DMS79 treated with DMSO at 0.1 percent for 48 hours (cell line): ENCODE measurements at places on chromosomes 2 and 18.

DNA sequence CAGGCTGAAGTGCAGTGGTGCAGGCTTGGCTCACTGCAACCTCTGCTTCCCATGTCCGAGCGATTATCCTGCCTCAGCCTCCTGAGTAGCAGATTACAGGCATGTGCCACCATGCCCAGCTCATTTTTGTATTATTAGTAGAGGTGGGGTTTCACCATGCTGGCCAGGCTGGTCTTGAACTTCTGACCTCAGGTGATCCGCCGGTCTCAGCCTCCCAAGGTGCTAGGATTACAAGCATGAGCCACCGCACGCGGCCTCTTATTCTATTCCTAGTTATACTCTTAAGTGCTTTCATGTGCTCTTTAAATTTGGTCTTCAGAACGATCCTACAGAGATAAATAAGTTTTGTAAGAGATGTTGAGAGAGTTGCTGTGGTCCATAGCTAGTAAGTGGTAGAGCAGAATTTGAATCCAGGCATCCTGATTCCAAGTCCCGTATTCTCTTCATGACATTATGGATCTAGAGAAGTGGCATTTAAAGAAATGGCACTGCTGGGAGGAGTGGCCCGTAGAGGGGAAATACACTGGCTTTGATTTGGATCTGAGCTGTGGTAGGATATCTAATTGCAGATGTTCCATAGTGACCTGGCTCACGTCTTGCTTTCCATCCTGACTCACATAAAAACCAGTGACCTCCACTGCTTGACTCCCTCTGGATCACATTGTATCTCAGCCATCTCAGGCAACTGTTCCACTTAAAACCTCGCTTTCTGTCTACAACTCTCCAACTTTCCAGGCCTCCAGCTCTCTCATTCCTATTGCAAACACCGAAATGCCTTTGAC is 22.8 kb upstream of the ME2 start:
- DNase-seq: no peak

DNA sequence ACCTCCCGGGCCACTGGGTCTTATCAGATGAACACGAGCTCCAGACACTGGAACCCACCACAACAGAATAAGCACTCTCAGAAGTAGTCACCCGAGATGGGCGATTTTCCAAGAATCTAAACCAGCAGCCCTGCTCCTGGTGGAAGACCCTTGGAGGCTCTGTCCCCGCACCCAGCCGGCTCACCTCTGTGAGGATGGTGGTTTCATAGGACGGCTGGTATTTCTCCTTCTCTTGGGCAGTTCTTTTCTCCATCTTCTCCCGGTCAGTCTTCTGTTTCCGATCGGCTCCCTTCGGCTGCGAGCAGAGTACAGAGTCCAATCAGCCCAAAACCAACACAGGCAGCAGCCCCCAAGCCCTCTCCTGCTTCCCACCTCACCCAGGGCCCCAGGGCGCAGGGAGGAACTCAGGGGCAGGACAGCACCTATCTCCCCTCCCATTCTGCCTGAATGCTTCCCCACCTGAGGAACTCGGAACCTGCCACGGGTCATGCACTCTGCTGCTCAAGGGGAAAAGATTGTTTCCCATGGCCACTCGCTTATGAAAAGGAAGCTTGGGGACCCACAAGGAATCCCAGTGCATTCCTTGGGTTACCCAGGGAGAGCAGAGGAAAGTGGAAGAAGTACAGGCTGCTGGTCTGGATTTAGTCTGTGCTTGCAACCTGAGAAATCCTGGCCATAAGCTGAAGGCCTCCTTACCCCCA is 42.7 kb downstream of the TFCP2L1 start:
- DNase-seq: peak; percentile 76

DNA sequence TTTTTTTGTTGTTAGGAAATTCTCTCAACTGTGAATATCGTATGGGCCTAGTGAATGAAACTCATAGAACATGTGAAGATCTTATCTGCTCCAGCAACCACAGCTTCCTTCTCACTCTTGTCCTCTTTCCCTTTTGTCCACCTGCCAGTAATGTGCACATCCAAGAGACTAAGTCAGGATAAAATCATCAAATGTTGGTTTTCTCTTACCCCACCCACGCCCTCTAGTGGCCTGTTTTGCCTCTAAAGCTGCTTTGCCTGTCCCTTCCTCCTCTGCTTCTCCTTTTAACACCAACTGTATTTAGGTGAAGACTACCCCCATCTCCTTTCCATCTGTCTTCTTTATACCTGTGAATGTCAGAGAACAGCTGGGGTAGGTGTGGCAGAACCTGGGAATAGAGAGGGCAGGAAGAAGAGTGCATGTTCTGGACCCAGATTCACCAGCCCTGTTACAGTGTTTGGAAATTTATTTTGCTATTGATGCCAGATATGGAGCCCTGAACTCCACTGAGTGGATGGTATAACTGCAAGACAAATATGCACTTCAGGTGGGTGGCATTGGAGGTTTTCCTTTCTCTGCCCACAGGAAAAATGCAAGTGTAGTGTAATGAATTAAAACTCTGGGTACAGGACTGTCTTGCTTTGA is 8.4 kb upstream of the MGAT5 start:
- DNase-seq: peak; percentile 51

DNA sequence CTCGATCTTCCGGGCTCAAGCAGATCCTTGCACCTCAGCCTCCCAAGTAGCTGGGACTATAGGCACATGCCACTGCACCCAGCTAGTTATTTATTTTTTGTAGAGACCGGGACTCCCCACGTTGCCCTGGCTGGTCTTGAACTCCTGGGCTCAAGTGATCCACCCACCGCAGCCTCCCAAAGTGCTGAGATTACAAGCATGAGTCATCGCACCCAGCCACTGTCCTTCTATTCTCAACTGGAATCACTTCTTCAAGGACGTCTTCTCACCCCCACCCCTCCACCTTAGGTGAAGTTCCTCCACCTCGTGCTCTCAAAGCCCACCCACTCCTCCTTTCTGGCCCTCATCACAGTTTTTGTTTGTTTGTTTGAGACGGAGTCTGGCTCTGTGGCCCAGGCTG is 54.0 kb upstream of the REL start:
- DNase-seq: no peak

GRCh38 chr2:111015283-111015995 is 105.3 kb upstream of the BCL2L11 start:
- DNase-seq: no peak

DNA sequence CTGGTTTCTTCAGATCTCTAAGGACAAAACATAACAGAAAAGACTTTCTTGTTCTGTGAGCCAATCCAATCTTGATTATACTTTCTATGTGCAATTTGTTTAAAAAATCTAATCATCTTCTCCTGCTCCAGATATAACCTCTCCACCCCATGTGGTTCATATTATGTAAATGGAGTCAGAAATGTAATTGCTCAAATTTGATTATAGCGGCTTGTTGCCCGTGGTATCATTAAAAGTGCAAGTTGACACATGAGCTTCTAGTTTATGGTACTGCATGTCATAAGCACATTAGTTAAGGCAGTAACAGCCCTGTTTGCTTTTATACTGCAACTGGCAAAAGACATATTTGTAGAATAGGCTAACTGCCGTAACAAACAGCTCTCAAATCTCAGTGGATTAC is 715.1 kb upstream of the CDH7 start:
- DNase-seq: no peak

DNA sequence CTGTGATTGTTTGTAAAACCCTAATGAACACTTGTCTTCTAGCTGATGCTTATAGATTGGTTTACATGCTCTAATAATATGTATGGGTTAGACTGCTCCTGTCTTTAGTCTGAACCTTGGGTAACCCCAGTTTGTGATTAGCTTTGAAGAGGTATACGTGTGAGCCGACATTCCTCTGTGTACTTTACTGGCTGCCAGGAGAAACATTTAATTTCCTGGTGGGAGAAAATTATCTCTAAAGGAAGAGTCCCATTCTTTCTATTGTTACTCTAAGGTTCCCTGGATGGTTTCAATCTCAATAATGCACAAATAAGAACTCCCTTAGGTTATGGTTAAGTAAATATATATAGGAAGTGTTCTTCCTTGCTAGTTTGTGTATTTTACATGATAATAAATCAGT is 143.6 kb upstream of the ZSWIM2 start:
- no peak for DNase-seq

DNA sequence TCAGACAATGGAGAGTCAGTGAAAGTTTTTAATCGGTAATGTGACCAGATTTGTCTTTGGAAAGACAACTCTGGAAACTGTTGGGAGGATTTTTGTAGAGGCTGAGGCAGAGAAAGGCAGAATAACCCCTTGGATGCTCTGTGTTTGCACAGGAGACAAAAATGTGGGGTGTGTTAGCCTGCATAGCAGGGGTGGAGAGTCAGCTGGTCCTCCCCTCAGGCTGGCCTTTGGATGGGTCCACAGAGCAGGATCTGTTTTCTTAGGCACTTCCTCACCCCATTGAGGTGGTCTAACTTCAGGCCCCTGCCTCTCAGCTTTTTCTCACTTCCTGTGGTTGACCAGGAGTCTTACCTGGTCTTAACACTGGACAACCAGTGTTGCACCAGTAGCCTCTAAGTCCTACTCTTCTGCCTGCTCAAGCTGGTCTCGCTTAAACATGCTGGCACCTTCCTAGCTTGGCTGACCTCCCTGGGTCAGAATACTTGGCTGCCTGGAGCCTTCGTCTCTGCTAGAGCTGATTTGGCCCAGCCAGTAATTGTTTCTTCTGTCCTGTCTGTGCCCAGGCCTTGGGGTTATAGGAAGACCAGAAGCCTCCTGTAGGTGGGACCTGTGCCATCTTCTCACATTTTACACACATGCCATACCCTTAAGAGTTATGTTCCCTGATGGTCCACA is 259.8 kb upstream of the RASGRP3 start:
- no peak for DNase-seq

DNA sequence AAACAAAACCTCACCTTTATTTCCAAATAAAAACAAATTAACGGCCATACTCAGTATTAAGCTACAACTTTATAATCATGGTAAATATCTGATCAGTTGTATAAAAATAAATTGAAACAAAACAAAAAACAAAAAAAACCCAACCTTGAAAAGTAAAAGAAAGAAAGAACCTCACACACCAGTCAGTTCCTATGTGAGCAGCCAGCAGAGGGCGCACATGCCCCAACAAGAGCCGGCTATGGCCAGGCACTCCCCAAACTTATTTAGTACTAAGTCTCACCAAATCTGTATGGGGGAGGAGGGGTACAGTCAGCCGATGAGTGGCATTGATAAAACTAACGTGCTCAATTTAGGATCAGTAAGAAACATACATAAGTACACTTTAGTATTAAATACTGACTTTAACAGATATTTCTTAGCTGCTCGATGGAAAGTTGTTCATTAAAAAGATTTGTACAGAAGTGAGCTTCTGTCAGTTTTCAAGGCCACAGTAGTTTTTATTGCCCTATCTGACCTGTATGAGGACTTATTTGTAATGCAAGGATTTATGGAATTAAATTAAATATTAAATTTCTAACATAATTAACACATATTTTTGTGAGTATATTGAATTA is 172.6 kb downstream of the TCF4 start:
- DNase-seq: peak; percentile 58

GRCh38 chr18:79511671-79512301 is 116.1 kb downstream of the NFATC1 start:
- DNase-seq: no peak

DNA sequence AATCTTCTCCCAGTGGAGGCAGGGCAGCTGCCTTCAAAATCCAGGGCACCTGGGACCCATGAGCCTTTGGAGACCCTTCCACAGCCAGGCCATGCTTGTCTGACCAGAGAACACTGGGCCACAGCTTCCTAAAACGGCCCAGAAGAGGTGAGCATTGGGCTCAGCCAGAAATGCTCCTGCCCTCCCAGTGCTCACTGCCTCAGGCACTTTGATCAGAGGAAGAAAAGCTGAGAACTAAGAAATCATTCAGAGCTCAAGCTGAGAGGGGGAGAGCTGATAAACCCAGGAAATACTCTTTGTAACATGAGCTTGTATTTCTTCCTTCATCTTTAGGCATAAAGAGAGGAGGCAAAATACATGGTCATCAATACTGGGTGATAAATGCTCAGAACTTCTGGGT is 365.5 kb upstream of the KLHL29 start:
- DNase-seq: no peak

DNA sequence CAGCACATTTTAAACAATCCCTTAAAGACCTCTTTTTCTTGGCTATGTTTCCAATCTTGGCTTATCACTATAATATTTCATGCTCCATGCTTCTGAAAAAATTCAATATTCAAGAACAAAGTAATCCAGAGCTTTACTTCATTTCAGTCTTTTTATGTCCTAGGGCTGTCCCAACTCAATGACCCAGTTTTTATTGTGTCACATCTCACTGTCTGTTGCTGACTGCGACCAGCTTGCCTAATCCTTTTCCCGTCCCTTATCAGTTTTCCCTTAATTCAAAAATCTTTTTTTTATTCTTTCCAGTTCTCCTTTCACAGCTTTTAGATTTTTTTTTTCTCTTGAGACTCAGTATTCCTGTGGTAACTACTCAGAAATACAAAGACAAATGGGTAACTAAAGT is 10.2 kb downstream of the TMEM17 start:
- no peak for DNase-seq

DNA sequence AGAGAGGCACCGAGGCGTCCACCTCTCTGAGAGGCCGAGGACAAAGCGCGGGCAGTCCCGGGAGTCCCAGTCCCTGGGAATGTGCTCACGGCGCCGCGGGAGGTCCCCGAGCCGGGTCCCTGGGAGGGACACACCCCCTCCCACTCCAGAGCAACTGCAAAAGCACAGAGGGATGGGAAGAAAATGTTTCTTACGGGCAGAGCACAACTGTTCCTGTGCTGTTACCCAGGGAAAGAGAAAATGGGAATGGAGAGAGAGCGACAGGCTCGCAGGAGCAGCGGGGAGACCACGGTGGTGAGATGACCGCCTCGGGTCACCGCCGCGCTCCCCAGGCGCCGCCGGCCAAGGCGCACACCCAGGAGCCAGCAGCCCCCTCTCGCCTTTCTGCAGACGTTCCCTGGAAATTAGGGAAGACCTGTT is 1.2 kb upstream of the BCL11A start:
- no peak for DNase-seq

DNA sequence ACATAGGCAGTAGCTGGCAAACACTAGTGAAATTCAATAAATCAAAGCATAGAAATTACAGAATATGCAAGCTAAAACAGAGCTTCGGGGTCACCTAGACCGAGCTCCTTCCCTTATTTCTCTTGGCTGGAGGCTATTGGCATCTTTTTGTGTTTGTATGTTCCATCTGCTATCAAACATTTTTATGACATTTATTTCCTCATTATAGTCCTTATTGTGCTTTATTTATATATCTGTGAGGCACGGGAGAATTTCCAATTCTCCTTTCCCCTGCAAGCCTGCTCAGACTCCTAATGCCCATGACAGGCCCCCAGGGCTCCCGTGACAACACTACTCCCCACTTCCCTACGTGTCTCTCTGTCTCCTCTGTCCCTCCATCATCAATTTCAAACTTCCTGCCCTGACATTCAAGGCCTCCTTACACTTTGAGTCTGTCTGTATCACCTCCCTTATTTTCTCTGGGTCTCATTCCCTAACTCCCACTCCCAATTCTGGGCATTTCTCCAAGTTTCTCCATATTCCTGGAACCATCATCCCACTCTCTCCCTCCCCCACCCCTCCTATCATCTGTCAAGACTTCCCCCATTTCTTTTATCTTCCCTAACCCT is 316.9 kb downstream of the OSR1 start:
- no peak for DNase-seq

DNA sequence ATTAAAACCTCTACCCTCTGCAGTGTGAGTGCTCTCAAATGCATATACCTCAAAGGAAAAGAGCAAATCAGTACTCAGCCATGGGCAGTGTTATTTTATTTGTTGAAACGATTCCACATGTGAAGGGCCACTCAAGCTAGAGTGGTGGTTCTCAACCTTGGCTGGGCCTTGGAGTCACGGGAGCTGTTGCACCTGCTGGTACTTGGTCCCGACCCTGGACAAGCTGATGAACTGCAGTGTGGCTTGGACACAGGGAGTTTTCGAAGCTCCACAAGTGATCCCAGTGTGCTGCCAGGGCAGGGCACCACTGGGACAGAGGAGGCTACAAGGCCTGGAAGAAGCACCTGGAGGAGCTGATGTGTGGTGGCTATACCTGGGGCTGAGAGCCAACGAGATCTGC is 19.7 kb downstream of the GNLY start:
- peak; percentile 98 for DNase-seq
